ENCODE measurements at places on chromosomes 7 and 10.

DNA sequence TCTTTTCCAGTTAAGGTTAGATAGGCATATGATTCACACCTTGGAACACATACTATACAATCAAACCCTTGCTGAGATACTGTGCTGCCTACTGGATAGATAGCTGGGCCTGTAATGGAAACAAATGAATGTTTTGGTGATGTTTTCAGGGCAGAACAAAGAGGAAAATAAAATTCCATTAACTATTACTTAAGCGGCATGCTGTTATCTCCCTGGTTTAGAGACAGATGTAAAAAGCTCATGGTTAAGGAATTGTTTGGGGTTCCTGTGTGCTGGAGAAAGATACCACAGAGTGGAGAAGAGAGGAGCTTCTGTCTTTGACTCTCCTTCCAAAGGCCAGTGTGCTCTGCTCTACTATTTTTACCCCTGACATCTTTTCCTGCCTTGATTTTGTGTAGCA, 341.1 kb downstream of the PLXDC2 start:
- DNase-seq = no peak

- no peak for DNase-seq
Measured at GRCh38 chr7:91005024-91005423, 259.2 kb upstream of the FZD1 start.

DNA sequence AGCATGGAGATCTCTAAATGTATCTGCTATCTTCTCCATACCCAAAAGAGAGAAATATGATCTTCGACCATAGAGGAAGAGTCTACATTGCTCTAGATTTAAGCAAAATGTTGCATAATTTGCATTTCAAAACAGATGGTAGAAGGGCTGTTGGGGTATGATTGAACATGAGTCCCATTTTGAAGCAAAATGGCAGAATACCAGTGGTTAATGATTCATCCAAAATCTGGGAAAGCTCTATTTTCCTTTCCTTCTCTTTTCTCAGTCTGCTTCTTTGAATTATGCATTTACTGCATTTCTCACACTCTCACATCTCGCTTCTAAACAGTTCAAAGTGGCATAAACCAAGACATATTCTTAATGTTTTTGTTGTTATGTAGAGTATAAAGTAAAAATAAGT, 178.5 kb downstream of the MACC1 start:
- DNase-seq = no peak

- DNase-seq = no peak
Measured at GRCh38 chr10:15346440-15347141, 24.5 kb downstream of the FAM171A1 start.

GRCh38 chr7:103148994-103149807, at the start of gene NAPEPLD:
NAPEPLD (minus strand) TSS chr7:103149099; CDS start chr7:103128776, 20,323 bp downstream.
- DNase-seq = peak; percentile 90

DNA sequence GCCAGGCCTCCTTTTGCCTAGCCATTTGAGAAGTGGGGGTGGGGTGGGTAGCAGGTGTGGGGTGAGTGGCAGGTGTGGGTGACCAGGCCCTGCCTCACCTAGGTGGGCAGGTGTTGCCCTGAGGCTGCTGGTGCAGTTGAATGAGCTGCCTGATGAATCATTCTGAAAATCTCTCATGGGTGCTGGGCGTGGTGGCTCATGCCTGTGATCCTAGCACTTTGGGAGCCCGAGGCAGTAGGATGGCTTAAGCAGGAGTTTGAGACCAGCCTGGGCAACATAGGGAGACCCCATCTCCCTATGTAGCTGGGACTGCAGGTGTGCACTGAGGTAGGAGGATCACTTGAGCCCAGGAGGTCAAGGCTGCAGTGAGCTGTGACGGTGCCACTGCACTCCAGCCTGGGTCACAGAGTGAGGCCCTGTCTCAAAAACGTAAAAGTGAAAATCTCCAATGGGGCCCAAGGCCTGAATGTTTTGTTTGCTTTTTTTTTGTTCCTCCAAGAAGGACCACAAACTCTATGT, 17.7 kb downstream of the TSPAN14 start:
- DNase-seq = no peak

GRCh38 chr7:155750255-155751125, 61.8 kb downstream of the SHH start:
- DNase-seq = no peak

GRCh38 chr10:75099952-75100763, 11.3 kb upstream of the SAMD8 start:
- no peak for DNase-seq

- no peak for DNase-seq
Measured at GRCh38 chr7:134737566-134738345, 41.7 kb upstream of the CALD1 start.

- DNase-seq = no peak
Measured at GRCh38 chr7:147173883-147174282, 1057.3 kb downstream of the CNTNAP2 start.

- DNase-seq = no peak
Measured at GRCh38 chr7:104981672-104982037, 32.4 kb upstream of the KMT2E start.

DNA sequence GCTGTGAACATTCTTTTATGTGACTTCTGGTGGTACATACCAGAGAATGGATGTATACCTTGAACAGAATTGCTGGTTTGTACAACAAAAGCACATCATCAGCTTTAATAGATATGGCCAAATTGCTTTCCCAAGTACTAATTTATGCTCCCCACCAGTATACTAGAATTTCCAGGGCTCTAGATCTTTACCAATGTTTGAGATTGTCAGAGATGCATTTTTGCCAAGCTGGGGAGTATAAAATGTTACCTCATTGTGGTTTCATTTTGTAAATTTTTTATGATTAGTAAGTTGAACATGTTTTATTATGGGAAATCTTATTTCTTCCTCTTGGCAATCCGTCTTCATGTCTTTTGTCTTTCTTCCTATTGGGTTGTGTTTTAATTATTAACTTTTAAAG, 179.9 kb upstream of the TMEM106B start:
- no peak for DNase-seq

DNA sequence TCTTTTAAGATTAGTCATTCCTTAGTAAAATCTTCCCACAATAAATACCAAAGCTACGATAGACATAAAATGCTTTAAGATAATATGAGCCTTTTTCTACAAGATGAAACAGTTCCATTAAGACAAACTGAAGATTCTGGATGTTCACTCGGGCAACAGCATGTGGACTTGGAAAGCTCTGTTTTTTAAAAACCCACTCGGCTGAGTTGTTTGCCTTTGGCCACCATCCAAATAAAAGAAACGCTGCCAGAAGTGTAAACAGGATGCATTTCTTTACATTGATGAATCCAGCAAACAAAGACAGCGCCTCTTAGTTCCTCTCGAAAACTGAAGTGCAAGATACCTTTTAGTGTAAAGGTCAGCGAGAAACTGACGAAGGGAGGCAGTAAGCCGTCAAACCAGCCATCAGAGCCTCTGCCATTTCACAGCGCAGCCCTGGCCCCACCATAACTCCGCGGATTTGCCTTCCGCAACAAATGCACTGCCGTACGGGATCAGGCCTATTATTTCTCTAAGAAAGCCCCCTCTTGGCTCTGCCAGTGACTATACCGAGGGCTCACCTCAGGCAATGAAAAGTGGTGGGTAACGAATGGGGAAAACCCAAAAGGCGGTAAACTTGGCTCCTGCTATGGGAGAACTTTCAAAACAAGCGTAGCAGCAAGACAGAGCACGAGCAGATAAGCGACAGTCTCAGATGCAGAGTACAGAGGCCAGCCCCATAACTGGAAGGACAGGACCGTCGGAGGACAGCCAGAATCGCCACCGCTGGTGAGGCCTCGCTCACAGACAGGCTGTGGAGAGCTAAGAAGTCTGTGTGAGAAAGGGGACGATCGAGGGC, 41.4 kb downstream of the GNA12 start:
- no peak for DNase-seq

Data from NCI-H2171 (cell line).